Spinal cord (tissue), 10 donors: ENCODE measurements at places on chromosomes 13 and 19. TPM values are rescaled to one million over a fixed set of nuclear protein-coding genes. Genes with fewer than 3 reads are reported as not detected.

The PLVAP gene
- polyA plus RNA-seq = 12.0 TPM

The BEST2 gene
- 0.24 TPM for polyA plus RNA-seq

The DIAPH3 gene
- polyA plus RNA-seq = 4.0 TPM

The ZNF714 gene
- 19.7 TPM for polyA plus RNA-seq

The ICAM3 gene
- polyA plus RNA-seq = 4.4 TPM

The ANGPTL8 gene
- polyA plus RNA-seq = 2.3 TPM

The PROZ gene
- 0.17 TPM for polyA plus RNA-seq

DNA sequence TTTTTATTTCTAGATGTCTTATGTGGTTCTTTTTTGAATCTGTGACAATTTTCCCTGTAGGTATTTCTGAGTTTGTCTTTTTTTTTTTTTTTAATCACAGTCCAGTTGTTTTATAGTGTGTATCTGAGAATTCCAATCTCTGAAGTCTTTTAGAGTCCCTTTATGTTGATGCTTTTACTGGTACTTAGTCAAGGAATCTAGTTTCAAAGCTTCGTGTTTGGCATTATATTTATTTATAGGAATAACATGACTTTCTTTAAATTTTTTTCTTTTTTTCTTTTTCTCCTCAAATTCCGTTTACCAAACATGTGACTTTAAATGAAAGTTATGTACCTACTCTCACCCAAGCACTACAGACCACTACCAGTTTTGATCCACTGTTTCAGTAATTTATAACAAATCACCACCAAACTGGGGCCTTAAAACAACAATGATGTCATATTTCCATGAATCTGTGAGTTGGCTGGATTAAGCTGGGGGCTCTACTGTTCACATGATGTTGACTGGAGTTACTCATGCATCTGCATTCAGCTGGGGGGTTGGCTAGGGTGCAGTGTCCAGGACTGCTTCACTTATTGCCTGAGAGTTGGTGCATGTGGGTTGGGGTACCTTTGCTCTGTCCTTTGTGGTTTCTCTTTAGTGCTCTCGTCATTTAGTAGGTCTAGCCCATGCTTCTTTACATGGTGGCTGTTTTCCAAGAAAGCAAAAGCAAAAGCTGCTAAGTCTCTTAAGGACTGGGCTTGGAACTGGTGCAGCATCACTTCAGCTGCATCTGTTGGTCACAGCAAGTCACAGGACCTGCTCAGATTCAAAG lies 22.3 kb downstream of the KCTD4 start:
- DNase-seq = no peak

DNA sequence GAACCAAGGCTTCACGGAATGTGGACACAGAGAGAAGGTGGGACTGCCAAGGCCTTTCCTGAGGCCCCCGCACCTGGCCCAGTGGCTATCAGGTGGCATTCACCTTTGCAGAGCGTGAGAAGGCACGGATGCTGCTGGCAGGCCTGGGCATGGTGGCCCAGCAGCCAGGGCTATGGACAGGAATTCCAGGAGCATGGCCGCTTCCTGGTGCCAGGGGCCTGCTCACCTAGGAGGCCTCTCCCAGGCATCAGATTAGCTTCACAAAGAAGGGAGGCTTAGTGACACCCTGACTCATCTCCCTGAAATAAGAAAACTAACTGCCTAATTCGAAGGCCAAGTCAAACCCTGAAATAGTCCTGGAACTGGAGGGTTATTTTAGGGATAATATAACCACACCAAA lies 155.8 kb downstream of the TEX29 start:
- no peak for DNase-seq

- no peak for DNase-seq
Measured at GRCh38 chr19:722553-723101, 13.9 kb downstream of the PALM start.

DNA sequence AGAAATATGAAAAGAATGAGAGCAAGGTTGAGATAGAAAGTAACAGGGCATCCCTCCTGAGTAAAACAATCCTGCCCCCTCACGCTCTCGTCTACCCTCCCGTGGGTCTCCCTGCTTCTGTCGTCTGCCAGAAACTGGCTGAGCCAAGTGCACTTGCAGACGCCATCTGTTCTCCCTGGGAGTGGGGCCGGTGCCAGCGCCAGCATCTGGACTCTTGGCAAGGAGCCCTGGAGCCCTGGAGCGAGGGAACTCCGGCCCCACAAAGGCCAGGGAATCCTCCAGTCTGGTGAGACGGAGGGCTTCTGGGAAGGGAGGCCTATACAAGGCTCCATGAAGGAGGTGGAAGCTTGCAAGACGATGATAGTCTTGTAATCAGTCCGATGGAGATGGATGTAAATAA lies 2.3 kb upstream of the TMEM91 start:
- DNase-seq = peak; percentile 87

- no peak for DNase-seq
Measured at GRCh38 chr19:48844472-48844871, 8.2 kb upstream of the HSD17B14 start.

- DNase-seq = no peak
Measured at GRCh38 chr19:24074720-24075454, 12.1 kb upstream of the ZNF254 start.

GRCh38 chr13:22893204-22893603 lies 287.6 kb upstream of the SGCG start:
- no peak for DNase-seq

GRCh38 chr13:50085063-50085462 lies 69.8 kb downstream of the KCNRG start:
- DNase-seq = peak; percentile 61

- DNase-seq = no peak
Measured at GRCh38 chr19:33420821-33421220, 47.3 kb downstream of the CEBPG start.

DNA sequence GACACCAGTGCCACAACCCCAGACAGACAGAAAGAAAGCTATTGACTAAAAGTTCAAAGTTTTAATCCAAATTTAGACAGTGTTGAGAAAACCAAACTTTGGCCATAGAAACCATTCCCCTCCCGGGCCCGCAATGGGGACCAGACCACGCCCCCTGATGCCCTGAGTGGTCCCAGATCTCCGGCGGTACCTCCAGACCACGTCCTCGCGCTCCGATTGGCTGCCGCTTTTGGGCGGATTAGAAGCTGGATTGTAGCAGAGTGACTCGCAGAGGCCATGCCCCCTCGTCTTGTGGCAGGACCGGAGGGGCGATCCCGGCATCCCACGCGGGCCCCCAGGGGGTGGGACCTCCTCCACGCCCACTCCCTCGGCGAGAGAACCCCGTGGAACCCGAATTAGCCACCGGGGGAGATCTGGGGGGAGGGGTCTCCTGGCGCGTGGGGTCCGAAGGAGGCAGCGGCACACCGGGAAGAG lies 797 bp upstream of the HSD17B14 start:
- DNase-seq = peak; percentile 73

DNA sequence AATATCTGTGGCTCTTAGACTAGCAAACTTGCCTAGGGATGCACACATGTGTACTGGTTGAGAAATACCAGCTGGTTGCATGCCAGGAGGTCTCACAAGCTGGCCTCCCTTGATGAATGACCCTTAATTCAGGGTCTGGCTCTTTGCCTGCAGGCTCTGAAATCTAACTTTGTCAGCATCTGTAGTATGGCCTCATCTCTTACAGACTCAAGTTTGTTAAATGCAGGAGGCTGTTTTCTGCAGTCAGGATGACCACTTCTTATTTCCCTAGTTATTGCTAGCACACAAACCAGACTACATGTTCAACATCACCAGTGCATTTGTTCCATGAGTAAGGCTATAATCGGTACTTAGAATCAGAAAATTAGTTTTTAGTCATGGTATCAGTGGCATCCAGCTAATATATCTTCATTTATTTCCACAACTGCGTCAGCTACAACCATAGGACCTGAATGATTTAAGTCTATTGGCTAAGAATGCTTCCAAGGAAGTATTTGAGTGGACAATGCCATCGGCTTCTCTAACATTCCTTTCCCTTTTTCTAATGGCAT lies 23.3 kb upstream of the POSTN start:
- DNase-seq = no peak

GRCh38 chr19:47573071-47574026 lies at the start of gene ZNF541:
Gene ZNF541 (minus strand): TSS chr19:47573148. CDS start chr19:47555856, 17,292 bp downstream.
- peak; percentile 89 for DNase-seq

DNA sequence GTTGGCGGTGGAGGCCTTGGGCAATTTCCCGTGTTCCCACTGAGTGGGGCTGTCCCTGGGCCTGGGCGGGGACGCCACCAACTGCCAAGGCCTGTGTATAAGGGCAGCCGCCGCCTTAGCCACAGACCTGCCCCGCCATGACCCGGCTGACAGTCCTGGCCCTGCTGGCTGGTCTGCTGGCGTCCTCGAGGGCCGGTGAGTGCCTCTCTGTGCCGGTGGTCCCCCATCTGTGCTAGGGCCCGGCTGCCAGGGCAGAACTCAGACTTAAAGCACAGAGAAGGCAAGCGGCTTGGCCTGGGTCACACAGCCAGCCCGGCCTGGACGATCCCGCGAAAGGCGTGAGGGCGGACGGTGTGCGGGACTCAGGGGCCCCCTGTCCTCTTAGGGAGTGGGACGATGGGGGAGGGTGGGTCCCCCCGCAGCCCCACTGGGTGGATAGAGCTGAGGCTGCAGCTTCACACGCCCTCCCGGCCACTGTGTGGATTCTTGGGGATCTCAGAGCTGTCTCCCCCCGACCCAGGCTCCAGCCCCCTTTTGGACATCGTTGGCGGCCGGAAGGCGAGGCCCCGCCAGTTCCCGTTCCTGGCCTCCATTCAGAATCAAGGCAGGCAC lies at the start of gene AZU1:
TSS of gene AZU1 (plus strand) at position 128 of the 612 bp plus-strand sequence. CDS start at position 138, 10 bp downstream.
- DNase-seq = no peak

DNA sequence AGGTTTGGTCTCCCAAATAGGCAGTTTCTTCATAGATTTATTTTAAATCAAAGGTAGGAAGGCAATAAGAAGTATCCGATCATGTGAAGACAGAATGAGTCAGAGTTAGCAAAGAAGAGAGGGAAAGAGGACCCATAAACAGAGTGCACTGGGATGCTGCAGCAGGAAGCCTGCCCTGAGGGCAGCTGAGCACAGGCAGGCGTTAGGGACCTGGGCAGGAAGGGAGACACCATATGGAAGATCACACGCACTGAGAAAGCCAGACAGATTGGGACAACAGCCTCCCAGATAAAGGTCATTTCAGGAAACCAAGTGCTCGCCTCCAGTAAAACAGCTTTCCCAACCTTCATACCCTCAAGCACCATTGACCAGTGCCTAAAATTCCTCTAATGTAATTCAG lies 598.0 kb downstream of the EFNB2 start:
- no peak for DNase-seq

DNA sequence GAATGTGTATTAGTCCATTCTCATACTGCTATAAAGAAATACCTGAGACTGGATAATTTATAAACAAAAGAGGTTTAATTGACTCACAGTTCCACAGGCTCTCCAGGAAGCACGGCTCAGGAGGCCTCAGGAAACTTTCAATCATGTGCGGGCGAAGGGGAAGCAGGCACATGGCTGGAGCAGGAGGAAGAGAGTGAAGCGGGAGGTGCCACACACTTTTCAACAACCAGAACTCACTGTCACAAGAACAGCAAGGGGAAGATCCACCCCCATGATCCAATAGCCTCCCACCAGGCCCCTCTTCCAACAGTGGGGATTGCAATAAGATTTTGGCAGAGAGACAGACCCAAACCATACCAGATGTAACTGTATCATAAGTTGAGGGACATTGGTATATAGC lies 72.7 kb downstream of the IRS2 start:
- DNase-seq = no peak

- DNase-seq = no peak
Measured at GRCh38 chr19:14394167-14394566, 12.9 kb downstream of the ADGRE5 start.

DNA sequence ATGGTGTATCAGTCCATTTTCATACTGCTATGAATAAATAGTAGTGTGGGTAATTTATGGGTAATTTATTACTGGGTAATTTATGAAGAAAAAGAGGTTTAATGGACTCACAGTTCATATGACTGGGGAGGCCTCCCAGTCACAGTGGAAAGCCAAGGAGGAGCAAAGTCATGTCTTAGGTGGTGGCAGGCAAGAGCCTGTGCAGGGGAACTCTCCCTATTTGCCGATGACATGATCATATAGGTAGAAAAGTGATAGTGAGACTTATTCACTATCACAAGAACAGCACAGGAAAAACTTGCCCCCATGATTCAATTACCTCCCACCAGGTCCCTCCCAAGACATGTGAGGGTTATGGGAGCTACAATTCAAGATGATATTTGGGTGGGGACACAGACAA lies 1137.7 kb downstream of the UQCRFS1 start:
- DNase-seq = no peak

DNA sequence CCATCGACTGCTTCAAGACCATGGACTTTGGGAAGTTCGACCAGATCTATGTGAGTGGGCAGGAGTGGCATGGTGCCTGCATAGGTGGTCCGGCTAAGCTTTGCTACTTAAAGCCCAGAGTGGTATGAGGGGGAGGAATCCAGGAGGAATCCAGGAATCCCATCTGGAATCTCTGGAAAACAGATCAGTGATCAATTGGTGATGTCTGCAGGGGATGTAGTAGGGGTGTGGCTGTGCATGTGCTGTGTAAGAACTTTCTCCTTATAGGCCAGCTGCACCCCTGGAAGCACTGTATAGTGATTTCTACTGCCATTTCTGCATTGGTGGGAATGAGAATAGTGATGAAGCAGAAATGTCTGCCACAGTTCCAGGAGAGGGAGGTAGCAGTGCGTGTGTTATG lies 23.6 kb downstream of the PNPLA6 start:
- DNase-seq = no peak

GRCh38 chr19:5993648-5994358 lies 15.9 kb upstream of the RANBP3 start:
- no peak for DNase-seq

- no peak for DNase-seq
Measured at GRCh38 chr13:19605161-19605955, 28.1 kb upstream of the MPHOSPH8 start.

- no peak for DNase-seq
Measured at GRCh38 chr13:30340331-30341250, 33.2 kb upstream of the KATNAL1 start.

- no peak for DNase-seq
Measured at GRCh38 chr13:99463646-99464397, 37.5 kb upstream of the TM9SF2 start.

DNA sequence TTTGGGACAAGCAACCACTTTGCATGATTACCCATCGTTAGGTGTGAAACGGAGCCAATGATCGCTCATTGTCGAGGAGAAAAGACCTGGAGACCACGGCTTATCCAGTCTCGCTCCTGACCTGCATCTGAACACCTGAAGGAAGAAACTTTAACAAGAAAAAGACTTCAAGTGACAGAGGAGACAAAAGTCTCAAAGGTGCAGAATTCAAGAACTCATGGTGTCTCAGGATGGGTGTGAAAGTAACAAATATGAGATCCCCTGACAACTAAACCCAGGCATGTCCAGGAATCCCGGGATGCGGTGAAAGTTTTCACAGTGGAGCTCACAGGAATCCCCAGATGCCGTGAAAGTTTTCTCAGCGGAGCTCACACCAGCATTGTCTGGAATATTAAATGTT lies 6.3 kb upstream of the ATP11A start:
- no peak for DNase-seq
